NCI-H1092 (cell line): ENCODE measurements at places on chromosomes 2 and 18.

GRCh38 chr18:71293322-71293721 lies 1004.5 kb downstream of the SOCS6 start:
- no peak for DNase-seq

GRCh38 chr2:224576088-224576715 lies 9.0 kb downstream of the CUL3 start:
- no peak for DNase-seq

- no peak for DNase-seq
Measured at GRCh38 chr2:143901185-143901842, 618.6 kb downstream of the ZEB2 start.

GRCh38 chr18:25771796-25772195 lies 318.6 kb downstream of the SS18 start:
- DNase-seq: no peak

- DNase-seq: no peak
Measured at GRCh38 chr18:63161032-63161760, 158.4 kb downstream of the BCL2 start.

- DNase-seq: no peak
Measured at GRCh38 chr18:79784965-79785770, 12.6 kb upstream of the KCNG2 start.

DNA sequence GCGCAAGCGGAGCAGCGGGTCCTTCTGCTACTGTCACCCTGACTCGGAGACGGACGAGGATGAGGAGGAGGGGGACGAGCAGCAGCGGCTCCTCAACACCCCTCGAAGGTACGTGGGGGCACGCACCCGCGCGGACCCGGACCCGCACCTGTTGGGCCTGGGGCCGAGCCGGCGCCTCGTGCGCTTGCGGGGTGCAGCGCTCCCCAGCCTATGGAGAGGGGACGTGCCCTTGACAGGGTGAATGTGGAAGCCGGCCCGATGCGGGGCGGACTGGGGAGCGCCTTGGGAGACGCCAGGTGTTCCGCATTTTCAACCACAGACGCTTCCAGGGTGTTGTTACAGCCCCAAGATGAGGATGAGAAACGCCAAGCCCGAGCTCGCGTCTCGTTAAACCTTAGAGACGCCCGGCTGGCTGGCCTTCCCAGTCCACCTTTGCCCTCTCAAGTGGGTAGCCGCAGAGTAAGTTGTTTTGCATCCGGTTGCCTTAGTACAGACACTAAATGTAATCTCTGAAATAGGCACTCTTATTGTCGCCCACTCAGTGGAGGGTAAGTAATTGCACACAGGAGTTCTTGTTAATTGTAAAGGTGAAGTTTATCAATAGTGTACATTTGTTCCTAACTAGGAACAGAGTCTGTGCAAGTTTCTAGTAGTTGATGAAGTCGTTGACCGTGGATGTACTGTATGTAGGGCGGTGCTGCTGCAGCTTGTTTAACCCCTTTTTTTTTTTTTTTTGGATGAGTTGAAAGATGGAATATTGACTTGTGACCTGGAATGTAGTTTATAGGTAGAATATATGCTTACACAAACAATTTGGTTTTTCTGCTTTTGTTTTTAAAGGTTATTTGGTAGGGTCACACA lies 815 bp downstream of the GMCL1 start:
- DNase-seq: no peak

GRCh38 chr18:22167091-22167470 lies 2.3 kb upstream of the GATA6 start:
- DNase-seq: no peak

DNA sequence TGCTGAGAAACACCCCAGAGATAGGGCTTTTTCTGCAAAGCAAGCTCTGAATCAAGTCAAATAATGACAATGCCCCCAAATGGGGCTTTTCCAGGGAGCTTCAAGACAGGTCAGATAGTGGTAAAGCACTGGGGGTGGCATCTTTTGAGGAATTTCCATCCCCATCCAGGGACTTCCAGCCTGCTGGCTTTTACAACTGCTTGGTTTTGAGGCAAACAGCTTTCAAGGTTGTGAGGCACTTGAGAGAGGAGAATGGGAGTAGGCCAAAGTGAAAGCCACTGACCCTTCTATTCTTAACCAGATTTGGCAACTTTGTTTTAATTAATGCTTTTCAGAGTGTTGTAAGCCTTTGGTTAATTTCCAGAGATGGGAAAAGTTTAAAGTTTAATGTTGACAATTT lies 762.0 kb upstream of the POU3F3 start:
- DNase-seq: no peak

DNA sequence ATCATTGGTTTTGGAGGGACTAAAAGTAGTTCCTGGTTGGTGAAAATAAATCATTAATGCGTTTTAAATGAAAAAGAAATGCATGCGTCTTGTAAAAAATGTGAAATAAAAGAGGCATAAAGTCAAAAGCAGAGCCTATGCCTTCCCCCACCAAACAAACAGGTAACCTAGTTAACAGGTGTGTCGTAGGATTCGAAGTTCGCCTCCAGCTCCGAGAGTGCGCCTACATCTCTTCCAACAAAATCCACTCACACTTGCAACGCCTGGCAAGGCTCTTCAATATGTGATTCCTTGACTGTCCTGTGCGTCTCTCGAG lies 677 bp upstream of the SMAD4 start:
- peak; percentile 50 for DNase-seq

DNA sequence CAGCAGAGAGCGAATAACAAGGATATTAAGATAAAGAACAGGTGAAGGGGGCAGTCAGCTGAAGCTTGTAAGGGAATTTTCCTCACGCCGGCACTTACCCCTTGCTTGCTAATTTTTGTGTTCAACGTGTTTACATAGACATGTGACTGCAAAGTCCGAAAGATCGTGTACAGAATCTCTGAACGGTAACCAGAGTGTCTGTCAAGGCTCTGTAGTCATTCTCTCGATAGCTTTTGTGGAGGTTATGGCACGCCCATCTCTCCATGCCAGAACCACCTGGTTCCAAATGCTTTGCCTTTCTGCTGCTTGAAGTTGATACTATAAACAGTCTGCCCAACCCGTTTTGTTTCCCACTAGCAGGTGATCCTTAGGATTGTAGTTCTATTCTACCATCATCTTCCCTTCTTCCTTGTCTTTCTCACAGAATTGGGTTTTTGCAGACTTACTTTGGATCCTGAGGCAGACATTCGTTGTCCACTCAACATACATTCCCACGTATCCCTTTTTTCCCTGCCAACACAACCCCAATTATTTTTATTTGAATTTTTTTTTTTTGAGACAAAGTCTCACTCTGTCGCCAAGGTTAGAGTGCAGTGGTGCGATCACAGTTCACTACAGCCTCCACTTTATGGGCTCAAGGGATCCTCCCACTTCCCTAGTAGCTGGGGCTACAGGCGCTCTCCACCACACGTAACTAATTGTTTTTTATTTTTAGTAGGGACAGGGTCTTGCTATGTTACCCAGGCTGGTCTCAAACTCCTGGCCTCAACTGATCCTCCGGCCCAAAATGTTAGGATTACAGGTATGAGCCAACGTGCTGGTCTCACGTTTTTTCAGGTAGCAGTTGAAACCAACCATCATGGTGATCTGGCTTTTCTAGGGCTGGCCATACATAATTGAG lies 1.3 kb upstream of the USP34 start:
- DNase-seq: no peak

GRCh38 chr2:34731292-34731691 lies 1132.2 kb upstream of the FAM98A start:
- DNase-seq: no peak

- no peak for DNase-seq
Measured at GRCh38 chr2:186841940-186842339, 7.0 kb downstream of the ZSWIM2 start.

DNA sequence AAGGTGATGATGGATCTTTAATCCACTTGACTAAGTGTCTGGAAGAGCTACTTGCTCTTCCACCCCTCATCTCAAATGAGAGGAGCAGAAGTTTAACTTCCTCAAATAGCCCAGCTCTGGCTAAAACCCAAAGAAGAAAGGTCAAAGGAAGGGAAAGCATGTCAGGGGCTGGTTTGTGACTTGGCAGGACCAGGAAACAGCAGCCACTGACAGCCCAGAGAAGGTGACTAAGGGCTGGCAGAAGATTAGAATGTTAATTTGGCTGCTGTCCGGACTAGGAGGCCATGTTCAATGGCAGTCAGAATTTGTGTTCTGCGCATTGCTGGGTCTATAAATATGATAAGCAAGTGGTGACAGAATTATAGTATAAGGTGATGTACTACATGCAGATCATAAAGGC lies 386.2 kb downstream of the SETBP1 start:
- DNase-seq: no peak

- DNase-seq: no peak
Measured at GRCh38 chr2:186806591-186806990, 42.4 kb downstream of the ZSWIM2 start.

- DNase-seq: no peak
Measured at GRCh38 chr2:67240507-67240906, 156.6 kb upstream of the ETAA1 start.

GRCh38 chr18:45642238-45642637 lies 27.0 kb downstream of the SLC14A2 start:
- DNase-seq: no peak

- no peak for DNase-seq
Measured at GRCh38 chr2:65300134-65300760, 72.6 kb downstream of the ACTR2 start.

DNA sequence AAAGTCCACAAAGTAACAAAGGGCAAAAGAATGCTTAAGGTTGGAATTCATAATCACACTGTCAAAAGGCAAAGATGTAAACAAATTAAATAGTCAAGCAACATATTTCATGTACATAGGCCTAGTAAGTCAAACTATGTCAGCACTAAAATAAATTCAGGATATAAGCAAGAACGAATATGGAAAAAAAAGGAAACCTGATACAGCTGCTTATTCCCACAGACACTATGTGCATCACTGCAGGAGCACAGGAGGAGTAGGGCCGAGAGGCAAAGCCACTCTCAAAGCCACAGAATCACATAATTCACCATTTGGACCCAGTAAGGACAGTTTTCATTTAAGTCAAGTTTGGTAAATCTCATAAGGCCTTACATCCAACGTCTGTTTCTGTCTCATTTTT lies 116.6 kb downstream of the SATB2 start:
- DNase-seq: no peak

- no peak for DNase-seq
Measured at GRCh38 chr2:86542814-86543213, 20.4 kb downstream of the CHMP3 start.

DNA sequence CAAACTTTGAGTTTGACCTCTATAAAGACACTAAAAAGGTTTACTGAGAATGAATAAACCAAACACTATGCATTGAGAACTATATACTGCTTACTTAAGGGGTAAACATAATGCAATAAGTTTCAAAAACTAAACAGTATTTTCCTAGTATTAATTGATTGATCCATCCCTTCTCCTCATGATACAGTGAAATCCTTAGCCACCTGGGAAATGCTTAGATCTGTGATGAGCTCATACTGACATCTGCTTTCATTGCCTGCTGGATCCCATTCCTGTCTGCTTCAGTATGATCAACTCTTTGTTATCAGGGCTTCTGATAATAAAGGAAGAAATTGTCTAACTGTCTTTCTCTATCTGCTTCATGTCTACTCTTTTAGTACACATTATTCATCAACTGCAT lies 74.9 kb upstream of the UBE2E3 start:
- no peak for DNase-seq

DNA sequence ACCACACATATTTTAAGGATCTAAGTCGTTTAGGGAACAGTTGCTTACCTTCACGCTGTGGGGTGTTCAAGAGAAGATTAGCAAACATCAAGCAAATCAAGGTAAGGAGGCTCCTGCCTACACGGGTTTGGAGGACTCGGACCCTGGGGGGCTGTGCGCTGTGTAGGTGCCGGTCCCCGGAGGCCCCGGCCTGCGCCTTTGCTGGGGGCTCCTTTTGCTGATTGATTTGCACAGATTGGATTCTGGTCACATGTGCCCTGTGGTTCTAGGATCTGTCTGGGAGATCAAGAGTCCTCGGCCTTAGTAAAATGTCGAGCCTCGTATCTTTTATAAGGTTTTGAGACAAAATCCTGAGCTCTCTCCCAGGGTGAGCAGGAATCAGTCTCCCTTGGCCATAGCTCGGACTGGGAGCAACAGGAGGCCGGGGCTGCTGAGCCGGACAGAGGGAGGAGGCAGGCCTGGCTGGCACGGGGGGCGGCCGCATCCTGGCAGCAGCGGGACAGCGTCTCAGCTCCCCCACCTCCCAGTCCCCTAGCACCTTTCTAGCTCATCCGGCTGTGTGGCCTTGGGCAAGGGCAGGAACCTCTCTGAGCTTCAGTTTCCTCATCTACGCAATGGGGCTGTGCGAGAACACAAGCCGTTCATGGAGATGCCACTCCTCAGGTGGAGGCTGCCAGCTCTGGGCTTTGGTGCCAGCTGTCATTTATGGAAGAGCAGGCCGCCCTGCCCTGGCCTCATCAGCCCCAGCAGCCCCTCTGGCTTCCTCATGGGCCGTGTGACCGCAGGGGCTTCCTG lies 147.2 kb downstream of the MBP start:
- no peak for DNase-seq

DNA sequence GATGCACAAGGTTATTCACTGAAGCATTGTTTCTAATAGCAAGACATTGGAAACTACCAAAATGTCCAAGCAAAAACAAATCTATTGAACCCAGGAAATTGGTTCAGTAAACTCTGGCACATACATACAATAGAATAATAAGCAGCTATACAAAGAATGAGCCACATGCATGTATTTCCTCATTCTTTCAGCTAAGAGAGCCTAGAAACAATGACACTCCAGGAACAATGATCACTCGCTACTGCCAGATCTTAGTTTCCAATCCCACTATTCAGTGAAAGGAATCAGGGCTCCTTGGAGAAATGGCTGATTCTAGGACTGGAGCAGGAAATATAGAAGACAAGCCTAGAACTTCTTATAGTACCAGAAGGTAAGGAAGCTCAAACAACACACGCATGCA lies 221.9 kb upstream of the AGAP1 start:
- no peak for DNase-seq

DNA sequence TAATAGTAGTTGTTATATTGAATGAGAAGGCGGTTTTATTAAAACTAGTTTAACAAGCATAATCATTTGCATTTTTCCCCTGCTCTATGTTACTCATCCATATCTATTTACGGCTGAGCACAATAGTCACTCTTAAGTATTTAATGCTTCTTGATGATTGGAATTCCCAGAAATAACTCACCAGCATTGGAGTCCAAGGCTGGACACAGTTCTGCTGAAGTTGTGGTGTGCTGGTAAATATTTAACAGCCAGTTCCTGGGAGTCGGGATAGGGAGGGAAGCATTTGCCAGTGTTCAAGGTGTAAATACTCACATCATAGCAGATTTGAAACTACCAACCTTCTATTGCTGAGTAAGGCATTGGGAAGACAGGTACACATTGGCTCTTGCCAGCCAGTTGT lies 315.1 kb downstream of the MTX2 start:
- no peak for DNase-seq

GRCh38 chr2:20985062-20985461 lies 58.8 kb downstream of the APOB start:
- no peak for DNase-seq

DNA sequence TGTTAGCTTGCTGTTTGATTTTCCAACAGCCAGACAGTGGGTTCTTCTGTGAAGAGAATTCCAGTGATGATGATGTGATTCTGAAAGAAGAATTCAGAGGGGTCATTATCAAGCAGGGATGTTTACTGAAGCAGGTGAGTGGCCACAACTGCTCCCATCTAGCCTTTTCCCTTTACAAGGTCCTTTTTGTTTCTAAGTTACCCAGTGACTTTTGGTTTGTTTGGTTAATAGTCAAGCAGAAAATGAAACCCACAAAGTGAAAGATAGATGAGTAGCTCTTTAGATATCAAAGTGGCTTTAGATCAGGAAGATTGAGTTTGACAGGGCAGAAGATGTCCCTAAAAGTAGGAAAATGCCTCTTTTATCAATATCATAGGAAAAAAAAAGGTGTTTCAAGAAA lies 23.3 kb downstream of the PLEK start:
- DNase-seq: no peak

GRCh38 chr18:9631814-9632496 lies 17.6 kb upstream of the PPP4R1 start:
- DNase-seq: no peak
